ENCODE measurements at places on chromosomes 11 and 22.

- H3K4me1 ChIP-seq = peaks cover 11% of the 10 kb centered on the region
- no peak overlapping the region for H3K4me3 ChIP-seq
- peaks cover 22% of the 10 kb centered on the region for H3K36me3 ChIP-seq
- no peak overlapping the region for H3K27ac ChIP-seq
- no peaks in the 10 kb centered on the region for H3K27me3 ChIP-seq
Observed at GRCh38 chr11:57786436-57786835, 24.8 kb downstream of the CTNND1 start.

- no peak for DNase-seq
- H3K27me3 ChIP-seq = no peaks in the 10 kb centered on the region
- H3K4me1 ChIP-seq = peaks cover 10% of the 10 kb centered on the region
- no peak overlapping the region for H3K27ac ChIP-seq
Observed at GRCh38 chr11:78187366-78188285, 800 bp downstream of the KCTD21 start.

DNA sequence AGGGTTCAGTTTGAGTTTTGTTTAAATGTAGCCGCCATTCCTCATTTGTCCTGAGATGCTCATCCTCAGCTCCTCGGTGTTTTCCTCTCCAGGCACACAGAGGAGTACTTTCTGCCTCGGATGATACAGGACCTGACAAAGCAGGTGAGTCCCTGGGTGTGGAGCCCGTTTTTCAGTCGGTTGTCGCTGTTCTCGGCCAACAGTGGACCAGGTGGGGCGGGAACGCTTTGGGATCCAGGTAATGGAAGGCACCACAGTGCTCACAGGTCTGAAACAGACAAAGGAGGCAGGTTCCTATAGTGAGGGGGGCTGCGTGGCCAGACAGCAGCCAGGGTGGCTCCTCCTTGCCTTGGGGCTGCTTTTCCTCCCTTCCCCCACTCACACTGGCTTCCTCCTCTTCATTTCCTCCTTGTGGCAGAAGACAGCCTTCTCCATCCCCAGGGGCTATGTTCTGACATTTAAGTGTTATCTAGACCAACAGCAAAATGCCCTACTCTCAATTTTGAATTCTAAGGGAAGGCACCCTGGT lies 19.4 kb downstream of the NADSYN1 start:
- H3K4me1 ChIP-seq = peaks cover 9% of the 10 kb centered on the region
- no peak overlapping the region for H3K4me3 ChIP-seq
- H3K27me3 ChIP-seq = no peaks in the 10 kb centered on the region

DNA sequence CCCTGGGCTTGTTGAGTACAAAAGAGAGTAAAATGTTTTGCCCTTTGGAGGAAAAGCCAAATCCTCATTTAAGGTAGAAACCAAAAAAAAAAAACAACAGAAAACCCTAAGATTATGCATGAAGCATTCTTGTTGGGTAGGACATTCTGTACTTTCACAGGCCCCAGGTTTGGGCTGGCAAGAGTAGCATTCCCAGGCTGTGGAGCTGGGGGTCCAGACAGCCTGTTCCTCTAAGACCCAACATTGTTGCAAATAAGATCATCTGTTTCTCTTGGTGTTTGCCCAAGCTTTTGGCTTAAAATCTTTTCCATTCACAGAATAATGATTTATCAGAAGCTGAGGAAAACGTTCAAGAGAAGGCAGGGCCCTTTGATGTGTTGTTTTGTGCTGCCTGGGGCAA lies 123.8 kb downstream of the MICAL2 start:
- no peaks in the 10 kb centered on the region for H3K4me1 ChIP-seq
- no peaks in the 10 kb centered on the region for H3K36me3 ChIP-seq
- H3K4me3 ChIP-seq = no peak overlapping the region
- H3K27me3 ChIP-seq = no peaks in the 10 kb centered on the region
- DNase-seq = no peak
- no peak overlapping the region for H3K27ac ChIP-seq

GRCh38 chr11:70142221-70142875 lies 60.7 kb upstream of the FADD start:
- peak overlapping the region; percentile 68 for H3K4me3 ChIP-seq
- peaks cover 29% of the 10 kb centered on the region for H3K4me1 ChIP-seq
- peak overlapping the region; percentile 86 for H3K27ac ChIP-seq
- no peaks in the 10 kb centered on the region for H3K36me3 ChIP-seq

DNA sequence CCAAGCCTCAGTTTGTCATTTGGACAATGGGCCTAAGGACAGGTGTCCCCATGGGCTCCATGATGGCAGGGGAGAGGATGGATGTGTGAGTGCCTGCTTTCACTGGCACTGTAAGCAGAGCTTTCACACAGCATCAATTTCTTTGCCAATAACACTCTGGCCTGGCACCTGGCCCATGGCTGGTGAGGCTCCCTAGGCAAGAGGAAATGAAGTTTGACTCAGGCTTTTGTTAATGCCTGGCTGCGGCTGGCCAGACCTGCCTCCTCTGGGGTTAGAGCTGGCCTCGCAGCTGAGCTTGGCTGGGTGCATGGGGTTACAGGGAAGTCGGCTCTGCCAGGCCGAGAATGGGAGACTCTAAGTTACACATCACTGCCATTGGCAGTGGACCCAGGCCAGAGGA lies 30.0 kb upstream of the SEZ6L start:
- H3K27me3 ChIP-seq = no peaks in the 10 kb centered on the region
- no peaks in the 10 kb centered on the region for H3K36me3 ChIP-seq
- H3K4me3 ChIP-seq = no peak overlapping the region
- DNase-seq = no peak
- no peak overlapping the region for H3K27ac ChIP-seq
- H3K4me1 ChIP-seq = no peaks in the 10 kb centered on the region

GRCh38 chr22:40610329-40610850 lies 26.1 kb downstream of the MRTFA start:
- H3K4me1 ChIP-seq = peaks cover 9% of the 10 kb centered on the region
- no peak overlapping the region for H3K27ac ChIP-seq
- DNase-seq = no peak
- H3K4me3 ChIP-seq = no peak overlapping the region
- no peaks in the 10 kb centered on the region for H3K27me3 ChIP-seq

DNA sequence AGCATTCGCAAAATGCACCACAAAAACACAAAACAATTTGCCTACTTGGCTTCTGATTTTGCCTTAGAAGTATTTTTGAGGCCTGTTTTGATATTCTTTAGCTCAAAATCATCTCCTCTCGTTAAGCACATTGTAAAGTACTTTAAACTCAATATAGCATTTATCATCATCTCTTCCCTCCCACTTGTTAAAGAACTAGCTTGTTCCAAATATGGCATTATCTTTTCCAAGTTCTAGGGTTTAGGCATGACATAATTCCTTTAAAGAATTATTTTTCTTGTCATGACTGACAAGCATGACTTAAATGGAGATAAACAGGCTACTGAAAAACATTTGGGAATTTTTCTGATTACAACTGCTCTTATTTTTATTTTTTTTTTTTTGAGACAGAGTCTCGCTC lies 21.3 kb downstream of the CELF1 start:
- H3K36me3 ChIP-seq = peaks cover 53% of the 10 kb centered on the region
- no peaks in the 10 kb centered on the region for H3K4me1 ChIP-seq
- DNase-seq = no peak

Measured in endodermal cell (in vitro differentiated cells).